ENCODE measurements at places on chromosomes 4 and X.

DNA sequence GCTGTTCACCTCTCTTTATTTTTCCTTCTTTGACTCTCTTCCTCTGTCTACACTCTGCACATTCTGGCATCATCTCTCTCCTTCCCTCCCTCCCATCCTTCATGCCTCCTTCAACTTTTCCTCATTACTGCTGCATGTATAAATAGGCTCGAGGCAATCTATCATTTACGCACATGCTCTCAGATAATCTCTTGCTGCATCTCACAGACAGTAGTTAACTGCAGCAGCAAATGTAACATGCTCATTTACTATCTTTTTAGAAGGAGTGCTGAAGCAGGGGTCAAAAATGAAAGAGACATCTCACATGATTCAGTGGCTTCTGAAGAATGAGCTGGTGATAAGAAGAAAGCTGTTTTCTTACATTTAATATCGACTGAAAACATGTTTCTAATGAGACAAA is 127.7 kb downstream of the RASL11B start:
- DNase-seq, result no peak

DNA sequence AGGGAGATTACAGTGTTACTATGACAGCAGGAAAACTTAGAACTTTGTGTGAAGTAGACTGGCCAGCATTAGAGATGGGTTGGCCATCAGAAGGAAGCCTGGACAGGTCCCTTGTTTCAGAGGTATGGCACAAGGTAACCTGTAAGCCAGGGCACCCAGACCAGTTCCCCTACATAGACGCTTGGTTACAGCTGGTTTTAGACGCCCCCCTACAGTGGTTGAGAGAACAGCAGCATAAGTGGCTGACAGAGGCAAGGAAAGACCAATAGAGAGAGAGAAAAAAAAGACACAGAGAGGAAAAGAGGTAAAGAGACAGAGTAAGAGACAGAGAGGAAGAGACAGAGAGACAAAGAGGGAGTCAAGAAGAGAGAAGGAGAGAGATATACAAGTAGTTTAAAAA is 144.5 kb downstream of the GC start:
- DNase-seq, result no peak

DNA sequence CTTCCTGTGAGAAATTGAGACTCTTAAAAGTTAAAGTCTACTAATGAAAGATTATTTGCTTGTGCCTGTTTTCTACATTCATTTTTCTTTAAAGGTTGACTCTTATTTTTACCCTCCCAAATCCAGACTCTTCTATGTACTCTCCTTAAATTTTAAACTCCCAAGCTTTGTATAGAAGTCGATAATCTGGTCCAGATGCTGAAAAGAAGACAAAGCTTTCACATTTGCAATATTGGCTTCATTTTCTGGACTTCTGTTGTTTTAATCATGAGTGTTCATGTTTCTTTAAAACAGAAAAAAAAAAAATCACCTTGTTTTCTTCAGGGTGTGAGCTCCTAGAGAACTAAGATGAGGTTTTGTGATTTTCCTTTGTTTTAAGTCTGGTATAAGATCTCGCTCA is 53.2 kb upstream of the TBC1D14 start:
- no peak for DNase-seq

GRCh38 chr4:54176202-54176601 is 52.9 kb upstream of the PDGFRA start:
- DNase-seq, result no peak

DNA sequence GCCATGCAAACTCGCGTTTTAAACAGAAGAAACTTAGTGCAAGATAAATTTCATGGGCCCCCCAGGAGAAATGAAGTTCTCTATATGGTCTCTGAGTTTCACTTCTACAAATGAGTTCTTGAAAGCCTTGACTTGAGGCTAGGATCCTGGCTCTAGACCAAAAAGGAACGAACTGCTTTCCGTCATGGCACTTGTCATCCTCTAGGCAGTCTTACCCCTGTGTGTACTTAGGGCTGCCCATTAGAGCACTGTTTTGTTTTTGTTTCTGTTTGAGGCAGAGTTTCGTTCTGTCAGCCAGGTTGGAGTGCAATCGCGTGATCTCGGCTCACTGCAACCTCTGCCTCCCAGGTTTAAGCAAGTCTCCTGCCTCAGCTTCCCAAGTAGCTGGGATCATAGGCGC is 29.0 kb downstream of the RNF4 start:
- no peak for DNase-seq

GRCh38 chr4:20026456-20026855 is 225.2 kb upstream of the SLIT2 start:
- DNase-seq, result no peak
